Ovary (tissue), 10 donors: ENCODE measurements at places on chromosomes 4 and X. TPM values are rescaled to one million over a fixed set of nuclear protein-coding genes. Genes with fewer than 3 reads are reported as not detected.

DNA sequence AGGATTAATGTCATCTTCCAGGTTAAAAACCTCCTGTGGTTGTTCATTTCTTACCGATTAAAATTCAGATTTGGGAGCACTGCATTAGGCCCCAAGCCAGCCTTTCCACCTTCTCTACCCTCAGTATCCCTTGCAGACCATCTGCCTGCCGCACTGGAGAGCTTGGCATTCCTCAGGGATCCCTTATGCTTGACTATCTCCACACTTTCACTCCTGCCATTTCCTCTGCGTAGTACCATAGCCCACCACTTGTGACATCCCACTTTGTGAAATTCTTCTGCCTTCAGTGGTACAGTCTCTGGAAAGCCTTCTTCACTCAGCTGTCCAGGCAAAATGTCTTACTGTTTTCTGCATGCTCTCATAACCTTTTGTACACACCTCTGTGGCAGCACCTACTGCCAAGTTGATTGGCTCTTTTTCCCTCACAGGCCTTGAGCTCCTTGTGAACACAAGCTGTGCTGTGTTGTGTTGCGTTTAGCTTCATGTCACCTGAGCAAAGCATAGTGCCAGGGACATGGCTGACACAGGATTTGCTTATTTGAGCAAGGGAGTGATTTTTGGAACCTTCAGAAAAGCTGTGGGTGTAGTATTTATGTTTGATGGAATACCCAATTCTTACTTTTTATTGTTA lies 156.4 kb downstream of the ARX start:
- no peaks in the 10 kb centered on the region for H3K27me3 ChIP-seq
- H3K36me3 ChIP-seq, result no peaks in the 10 kb centered on the region
- no peaks in the 10 kb centered on the region for H3K4me1 ChIP-seq
- H3K27ac ChIP-seq, result no peak overlapping the region

DNA sequence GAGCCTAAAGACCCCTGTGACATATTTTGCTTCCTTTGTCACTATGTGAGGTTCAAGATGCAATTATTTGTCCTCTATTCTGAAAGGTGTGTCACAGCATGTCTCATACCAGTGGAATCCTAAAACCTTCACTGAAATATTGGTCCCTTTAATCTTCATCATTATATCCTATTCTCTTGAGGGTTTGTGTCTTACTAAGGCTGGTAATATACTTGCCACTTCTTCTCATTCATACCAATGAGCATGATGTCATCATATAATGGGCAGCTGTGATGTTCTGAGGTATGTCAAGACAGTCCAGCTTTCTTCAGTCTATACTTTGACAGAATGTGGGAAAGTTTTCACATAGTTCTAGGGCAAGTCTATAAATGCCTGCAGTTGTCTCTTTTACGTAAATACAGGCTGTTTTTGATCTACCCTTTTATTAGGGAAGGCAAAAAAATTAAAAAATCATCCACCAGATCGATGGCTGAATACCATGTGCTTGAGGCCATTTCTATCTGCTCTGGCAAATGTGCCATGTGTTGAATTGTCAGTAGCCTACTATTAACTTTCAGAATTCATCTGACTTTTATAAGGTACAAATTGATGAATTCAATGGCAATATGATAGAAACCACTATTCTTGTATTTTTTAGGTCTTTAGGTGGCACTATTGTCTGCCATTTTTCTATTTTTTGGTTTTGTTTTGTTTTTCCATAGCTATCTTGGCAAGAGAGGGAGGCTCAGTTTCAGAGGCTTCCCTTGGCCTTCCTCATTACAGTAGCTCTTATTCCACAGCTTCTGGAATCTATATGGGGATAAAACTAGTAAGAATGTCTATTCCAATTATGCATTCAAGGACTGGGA lies 209.0 kb downstream of the PPARGC1A start:
- H3K27me3 ChIP-seq, result no peaks in the 10 kb centered on the region
- DNase-seq, result no peak
- H3K4me3 ChIP-seq, result no peak overlapping the region
- H3K27ac ChIP-seq, result no peak overlapping the region
- H3K4me1 ChIP-seq, result no peaks in the 10 kb centered on the region

GRCh38 chr4:58144721-58145120 lies 1034.5 kb upstream of the IGFBP7 start:
- no peak overlapping the region for H3K4me3 ChIP-seq
- no peaks in the 10 kb centered on the region for H3K36me3 ChIP-seq
- H3K27me3 ChIP-seq, result no peaks in the 10 kb centered on the region
- DNase-seq, result no peak
- H3K4me1 ChIP-seq, result no peaks in the 10 kb centered on the region

Gene FABP2
- not detected for polyA plus RNA-seq

DNA sequence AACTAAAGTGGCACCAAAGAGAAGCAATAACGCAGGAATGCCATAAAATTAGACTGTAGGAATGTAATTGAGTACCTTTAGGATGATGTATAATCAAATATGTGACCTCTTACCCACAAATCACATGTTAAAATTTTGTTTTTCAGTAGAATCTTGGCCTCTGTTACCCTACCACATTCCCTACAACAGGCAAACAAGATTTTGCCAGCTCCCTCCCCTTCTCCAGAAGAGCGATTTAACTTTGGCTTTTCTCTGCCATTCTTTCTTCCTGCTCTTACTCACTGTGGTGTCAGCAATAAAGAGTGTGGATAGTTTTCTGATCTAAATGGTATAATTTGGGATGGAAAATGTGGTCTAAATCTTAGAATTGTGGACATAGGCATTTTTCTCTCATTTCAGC lies 57.2 kb downstream of the TRIM2 start:
- no peak overlapping the region for H3K27ac ChIP-seq
- H3K36me3 ChIP-seq, result no peaks in the 10 kb centered on the region
- H3K4me3 ChIP-seq, result no peak overlapping the region
- H3K4me1 ChIP-seq, result peaks cover 10% of the 10 kb centered on the region
- H3K27me3 ChIP-seq, result no peaks in the 10 kb centered on the region
- no peak for DNase-seq
